ENCODE measurements at places on chromosomes 7 and 10.

DNA sequence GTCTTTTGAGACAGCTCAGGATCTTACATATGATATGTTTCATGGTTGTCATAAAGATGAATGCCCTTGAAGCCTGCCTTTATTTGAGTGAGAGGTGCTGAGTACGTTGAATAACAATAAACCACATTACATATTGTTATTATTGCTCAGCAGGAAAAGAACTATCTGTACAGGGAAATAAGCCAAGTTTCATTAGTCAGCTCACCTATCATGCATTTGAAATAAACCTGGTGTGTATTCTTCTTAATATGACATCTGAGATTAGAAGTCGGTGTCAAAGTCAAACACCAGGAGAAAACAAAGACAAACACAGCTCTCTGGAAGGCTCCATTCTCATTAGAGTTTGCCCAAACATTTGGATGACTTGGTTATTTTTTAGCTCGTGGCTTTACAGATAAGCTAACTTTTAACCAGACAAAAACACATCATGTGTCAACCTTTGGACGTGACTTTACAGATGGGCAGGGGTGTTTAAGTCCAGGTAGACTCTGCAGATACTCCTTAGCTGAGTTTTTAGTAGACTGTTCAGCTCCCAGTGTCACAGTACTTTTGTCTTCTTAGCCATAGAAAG lies 71.2 kb upstream of the AOAH start:
- no peak for DNase-seq

DNA sequence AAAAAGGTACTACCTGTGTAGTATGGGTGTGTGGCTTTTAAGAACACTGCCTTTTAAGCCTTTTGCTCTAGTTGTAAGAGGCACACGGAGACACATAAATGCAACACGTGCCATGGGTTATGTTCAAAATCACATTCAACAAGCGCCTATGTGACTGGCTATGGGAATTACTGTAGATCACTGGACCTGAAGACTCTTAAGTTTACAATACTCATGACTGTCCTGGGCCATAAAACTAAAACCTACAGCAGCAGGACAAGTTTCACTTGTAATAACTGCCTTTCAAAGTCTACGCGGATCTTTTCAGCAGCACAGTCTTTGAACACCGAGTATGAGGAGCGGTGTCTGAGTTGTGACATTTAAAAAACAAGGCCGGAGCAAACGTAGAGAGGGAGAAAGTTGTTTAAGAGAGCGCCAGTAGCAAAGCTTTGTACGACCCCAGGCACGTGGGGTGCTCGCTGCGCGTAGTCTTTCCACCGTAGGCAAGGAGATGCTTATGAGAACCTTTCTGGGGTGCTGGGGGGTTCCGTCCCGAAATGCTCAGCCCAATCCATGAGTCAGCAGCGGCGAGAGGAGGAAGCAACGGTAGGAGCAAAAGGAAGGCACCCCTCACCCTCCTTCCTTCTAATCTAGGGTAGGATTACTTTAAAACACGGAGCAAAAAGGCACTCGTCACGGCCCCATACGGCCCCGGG lies 662 bp downstream of the DNAJC2 start:
- peak; percentile 41 for DNase-seq

DNA sequence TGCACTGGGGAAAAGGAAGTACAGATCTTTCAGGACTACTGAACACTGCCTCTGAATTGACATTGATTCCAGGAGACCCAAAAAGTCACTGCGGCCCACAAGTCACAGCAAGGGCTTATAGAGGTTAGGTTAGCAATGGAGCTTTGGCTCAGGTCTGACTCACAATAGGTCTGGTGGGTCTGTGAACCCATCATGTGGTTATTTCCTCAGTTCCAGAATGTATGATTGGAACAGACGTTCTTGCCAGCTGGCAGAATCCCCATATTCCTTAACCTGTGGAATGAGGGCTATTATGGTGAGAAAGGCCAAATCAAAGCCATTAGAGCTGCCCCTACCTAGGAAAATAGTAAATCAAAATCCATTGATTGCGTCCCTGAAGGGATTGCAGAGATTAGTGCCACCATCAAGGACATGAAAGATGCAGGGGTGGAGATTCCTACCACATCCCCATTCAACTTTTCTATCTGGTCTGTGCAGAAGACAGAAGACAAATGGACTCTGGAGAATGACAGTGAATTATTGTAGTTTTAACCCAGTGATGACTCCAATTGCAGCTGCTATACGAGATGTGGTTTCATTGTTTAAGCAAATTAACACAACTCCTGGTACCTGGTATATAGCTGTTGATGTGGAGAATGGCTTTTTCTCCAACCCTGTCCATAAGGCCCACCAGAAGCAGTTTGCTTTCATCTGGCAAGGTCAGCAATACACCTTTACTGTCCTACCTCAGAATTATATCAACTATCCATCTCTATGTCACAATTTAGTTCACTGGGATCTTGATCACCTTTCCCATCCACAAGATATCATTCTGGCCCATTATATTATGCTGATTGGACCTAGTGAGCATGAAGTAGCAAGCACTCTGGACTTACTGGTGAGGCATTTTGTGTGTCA lies 44.5 kb upstream of the PIK3CG start:
- DNase-seq, result no peak

DNA sequence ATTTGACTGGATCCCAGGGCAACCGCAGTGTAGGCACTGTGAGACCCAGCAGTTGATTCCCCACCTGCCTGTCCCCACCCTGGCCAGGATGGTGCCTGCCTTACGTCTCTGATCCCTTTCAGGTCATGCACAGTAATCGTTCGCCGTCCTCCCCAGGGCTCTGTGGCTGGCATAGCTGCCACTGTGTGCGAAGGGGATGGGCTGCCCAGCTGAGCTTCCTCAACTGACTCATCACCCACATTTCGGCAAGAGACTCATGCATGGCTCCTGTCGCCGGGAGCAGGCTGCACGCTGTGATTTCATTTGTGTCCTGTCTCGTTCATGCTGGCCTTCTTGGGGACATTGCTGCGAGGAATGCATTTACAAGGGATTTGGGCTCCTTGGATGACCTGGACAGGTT lies 252.4 kb downstream of the KLF6 start:
- no peak for DNase-seq

- DNase-seq, result no peak
Observed at GRCh38 chr10:128001849-128002248, 94.9 kb downstream of the PTPRE start.

DNA sequence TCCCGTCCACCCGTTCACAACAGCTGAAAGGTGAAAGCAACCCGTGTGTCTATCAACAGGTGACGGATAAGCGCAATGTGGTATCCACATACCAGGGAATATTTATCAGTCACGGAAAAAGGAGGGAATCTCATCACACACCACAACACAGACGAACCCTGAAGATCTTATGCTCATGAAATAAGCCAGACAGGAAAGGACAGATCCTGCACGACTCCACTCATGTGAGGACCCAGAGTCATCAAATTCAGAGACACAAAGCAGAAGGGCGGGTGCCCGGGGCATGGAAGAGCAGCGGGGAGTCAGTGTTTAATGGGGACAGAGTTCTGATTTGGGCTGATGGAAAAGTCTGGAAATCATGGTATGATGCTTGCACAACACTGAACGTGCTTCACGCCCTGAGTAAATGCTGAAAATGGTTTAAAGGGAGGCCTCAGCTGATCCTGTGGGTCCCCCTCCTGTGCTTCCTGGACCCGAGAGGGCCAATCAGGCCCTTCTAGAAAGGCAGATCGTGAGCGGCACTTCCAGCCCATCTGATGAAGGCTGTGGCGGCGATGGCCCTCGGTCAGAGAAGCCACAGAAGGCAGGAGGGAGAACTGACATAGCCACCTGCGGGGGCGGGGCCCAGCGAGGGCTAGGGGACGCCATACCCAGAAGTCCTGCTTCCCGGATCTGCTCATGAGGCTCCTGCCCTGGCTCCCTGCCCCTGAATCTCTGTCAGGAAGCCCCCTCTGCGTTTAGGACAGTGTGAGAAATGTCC lies 19.1 kb downstream of the WDR86 start:
- DNase-seq, result peak; percentile 17

DNA sequence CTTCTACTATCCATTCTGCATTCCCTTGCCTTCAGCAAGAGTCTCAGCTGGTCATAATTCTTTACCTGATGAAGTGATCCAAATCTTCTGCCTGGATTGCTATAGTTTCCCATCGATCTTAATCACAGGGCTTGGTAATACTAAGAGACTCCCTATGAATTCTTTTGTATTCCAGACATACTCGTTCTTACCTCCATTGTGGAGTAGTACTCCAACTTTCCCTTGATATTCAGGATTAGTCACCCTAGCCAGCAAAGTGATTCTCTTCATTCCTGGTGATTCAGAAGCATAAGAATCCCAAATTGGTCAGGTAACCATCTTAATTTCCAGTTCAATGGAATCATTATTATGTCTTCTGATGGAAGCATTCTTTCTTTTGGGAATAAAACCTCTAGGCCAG lies 96.7 kb downstream of the TWIST1 start:
- DNase-seq, result no peak

DNA sequence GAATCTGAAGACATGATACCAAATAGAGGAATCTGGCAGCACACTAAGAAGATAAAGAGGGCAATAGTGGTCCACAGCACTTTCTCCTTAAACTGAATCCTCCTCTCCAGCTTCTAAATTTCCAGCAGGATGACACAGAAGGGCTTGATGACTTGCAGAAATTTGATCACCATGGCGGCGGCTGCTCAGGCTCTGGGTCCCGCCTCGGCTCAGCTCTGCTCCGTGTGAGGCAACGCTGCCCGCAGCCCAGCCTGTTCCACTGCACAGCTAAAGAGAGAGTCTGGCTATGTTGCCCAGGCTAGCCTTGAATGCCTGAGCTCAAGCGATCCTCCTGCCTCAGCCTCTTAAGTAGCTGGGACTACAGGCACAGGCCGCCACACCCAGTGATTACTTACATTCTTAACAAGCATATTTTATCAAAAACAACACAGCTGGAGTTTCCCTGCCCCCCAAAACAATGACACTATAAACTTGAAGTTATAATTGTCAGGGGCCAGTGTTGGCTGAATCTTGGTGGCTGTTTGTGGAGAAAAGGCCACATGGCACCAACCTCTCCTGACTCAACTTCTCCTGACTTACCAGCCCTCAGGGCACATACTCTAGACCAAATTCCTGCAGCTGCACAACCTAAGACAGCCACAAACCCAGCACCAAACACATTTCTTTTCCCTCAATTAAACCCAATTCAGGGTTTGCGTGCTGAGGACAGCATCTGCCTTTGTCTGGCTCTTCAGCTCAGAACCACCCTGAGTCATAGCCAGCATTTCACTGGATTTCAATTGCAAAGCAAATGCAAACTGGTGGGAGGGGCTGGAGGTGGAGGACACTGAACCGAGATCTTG lies 11.6 kb upstream of the TNPO3 start:
- DNase-seq, result peak; percentile 86

DNA sequence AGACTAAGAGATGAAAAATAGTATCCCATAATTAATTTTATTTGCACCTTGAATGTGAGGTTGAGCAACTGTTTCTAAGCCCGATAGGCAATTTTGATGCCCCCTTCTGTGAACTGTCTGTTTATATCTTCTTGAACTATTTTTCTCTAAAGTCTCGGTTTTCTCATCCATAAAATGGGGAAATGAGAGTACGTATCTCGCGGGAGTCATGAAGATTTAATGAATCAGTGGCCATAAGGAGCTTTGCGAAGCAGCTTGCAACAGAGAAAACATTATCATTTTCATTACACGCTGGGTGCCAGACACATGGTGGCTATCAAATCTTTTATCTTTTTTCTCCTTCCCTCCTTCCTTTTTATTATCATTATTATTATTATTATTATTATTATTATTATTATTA lies 108.1 kb upstream of the CARD11 start:
- no peak for DNase-seq

Measured in OCI-M1 (cell line).